Prostate gland (tissue), 2 donors: ENCODE measurements at places on chromosomes 4 and X. TPM values are rescaled to one million over a fixed set of nuclear protein-coding genes. Genes with fewer than 3 reads are reported as not detected.
A peak's percentile ranks its signal among the peaks of the same experiment; 100 is the strongest.

DNA sequence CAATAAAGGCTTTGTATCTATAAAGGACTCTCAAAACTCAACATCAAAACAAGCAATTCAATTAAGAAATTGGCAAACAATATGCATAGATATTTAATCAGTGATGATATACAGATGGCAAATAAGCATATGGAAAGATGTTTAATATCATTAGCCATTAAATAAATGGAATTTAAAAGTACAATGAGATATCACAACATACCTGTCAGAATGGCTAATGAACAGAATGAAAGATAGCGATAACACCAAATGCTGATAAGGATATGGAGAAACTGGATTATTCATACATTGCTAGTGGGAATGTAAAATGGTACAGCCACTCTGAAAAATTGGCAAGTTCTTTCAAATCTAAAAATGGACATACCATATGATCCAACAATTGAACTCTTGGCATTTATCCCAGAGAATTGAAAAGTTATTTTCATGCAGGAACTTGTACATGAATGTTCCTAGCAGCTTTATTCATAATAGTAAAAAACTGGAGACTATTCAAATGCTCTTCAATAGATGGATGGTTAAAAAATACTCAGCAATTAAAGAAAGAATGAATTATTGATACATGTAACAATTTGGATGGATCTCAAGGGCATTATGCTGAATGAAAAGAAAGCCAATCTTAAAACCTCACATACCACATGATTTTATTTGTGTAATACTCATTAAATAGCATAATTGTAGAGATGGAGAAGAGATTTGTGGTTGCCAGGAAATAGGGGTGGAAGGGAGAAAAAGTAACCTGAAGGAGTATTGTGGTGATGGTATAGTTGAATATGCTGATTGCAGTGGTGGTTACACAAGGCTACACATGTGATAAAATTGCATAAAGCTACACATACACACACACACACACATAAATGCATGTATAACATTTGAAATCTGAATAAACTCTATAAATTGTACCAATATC lies 45.9 kb upstream of the ALG13 start:
- H3K27me3 ChIP-seq, result no peaks in the 10 kb centered on the region
- no peaks in the 10 kb centered on the region for H3K36me3 ChIP-seq
- DNase-seq, result no peak
- H3K27ac ChIP-seq, result no peak overlapping the region

- no peak for DNase-seq
- no peaks in the 10 kb centered on the region for H3K27me3 ChIP-seq
- H3K36me3 ChIP-seq, result no peaks in the 10 kb centered on the region
- H3K4me1 ChIP-seq, result no peaks in the 10 kb centered on the region
- H3K4me3 ChIP-seq, result no peak overlapping the region
Measured at GRCh38 chr4:178665916-178666315, 1223.7 kb upstream of the AGA start.

- no peak overlapping the region for H3K4me3 ChIP-seq
- H3K27me3 ChIP-seq, result no peaks in the 10 kb centered on the region
- no peaks in the 10 kb centered on the region for H3K36me3 ChIP-seq
- DNase-seq, result no peak
Measured at GRCh38 chrX:80412042-80412441, 8.2 kb upstream of the TENT5D start.

- H3K4me3 ChIP-seq, result no peak overlapping the region
- no peaks in the 10 kb centered on the region for H3K36me3 ChIP-seq
- no peaks in the 10 kb centered on the region for H3K27me3 ChIP-seq
- no peak overlapping the region for H3K27ac ChIP-seq
- peak; percentile 74 for DNase-seq
Measured at GRCh38 chr4:73707918-73708577, 32.3 kb upstream of the CXCL8 start.

GRCh38 chr4:144356941-144357381 lies 216.4 kb upstream of the GYPA start:
- H3K27me3 ChIP-seq, result no peaks in the 10 kb centered on the region
- H3K4me3 ChIP-seq, result no peak overlapping the region
- no peaks in the 10 kb centered on the region for H3K4me1 ChIP-seq
- no peak overlapping the region for H3K27ac ChIP-seq
- no peaks in the 10 kb centered on the region for H3K36me3 ChIP-seq
- DNase-seq, result no peak

- H3K4me3 ChIP-seq, result no peak overlapping the region
- no peak for DNase-seq
Measured at GRCh38 chr4:141587897-141588296, 48.5 kb upstream of the IL15 start.

GRCh38 chr4:86972997-86973396 lies 38.2 kb downstream of the AFF1 start:
- no peaks in the 10 kb centered on the region for H3K27me3 ChIP-seq
- peak; percentile 92 for DNase-seq
- no peaks in the 10 kb centered on the region for H3K4me1 ChIP-seq
- H3K4me3 ChIP-seq, result no peak overlapping the region

DNA sequence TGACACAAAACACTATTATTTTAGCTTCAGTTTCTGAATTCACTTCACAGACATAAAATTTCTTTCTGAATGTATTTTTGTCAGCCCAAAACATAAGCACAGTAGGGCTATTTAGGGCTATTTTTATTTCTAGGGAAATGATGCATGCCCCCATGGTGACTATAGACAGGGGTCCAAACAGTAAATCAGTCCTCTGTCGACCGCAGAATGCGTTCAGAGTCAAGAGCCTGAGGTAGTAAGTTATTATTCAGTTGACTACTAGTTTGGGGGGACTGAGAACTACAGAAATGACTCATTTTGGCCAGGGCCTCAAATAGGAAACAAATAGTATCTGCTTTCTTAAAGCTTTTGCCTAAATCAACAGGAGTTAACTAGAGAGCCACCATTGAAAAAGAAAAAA lies 414.4 kb downstream of the AFF2 start:
- H3K27me3 ChIP-seq, result no peaks in the 10 kb centered on the region
- DNase-seq, result no peak
- no peak overlapping the region for H3K4me3 ChIP-seq
- no peaks in the 10 kb centered on the region for H3K36me3 ChIP-seq
- H3K4me1 ChIP-seq, result no peaks in the 10 kb centered on the region

GRCh38 chr4:177191586-177191985 lies 118.1 kb upstream of the NEIL3 start:
- no peaks in the 10 kb centered on the region for H3K4me1 ChIP-seq
- no peak overlapping the region for H3K27ac ChIP-seq
- H3K36me3 ChIP-seq, result no peaks in the 10 kb centered on the region

- no peak overlapping the region for H3K4me3 ChIP-seq
- no peak overlapping the region for H3K27ac ChIP-seq
- no peaks in the 10 kb centered on the region for H3K27me3 ChIP-seq
- no peak for DNase-seq
- H3K4me1 ChIP-seq, result no peaks in the 10 kb centered on the region
- no peaks in the 10 kb centered on the region for H3K36me3 ChIP-seq
Measured at GRCh38 chr4:40365766-40366165, 30.6 kb downstream of the CHRNA9 start.

GRCh38 chr4:24772061-24772705 lies 23.2 kb upstream of the SOD3 start:
- H3K4me3 ChIP-seq, result no peak overlapping the region
- no peak overlapping the region for H3K27ac ChIP-seq
- no peaks in the 10 kb centered on the region for H3K4me1 ChIP-seq
- no peak for DNase-seq

DNA sequence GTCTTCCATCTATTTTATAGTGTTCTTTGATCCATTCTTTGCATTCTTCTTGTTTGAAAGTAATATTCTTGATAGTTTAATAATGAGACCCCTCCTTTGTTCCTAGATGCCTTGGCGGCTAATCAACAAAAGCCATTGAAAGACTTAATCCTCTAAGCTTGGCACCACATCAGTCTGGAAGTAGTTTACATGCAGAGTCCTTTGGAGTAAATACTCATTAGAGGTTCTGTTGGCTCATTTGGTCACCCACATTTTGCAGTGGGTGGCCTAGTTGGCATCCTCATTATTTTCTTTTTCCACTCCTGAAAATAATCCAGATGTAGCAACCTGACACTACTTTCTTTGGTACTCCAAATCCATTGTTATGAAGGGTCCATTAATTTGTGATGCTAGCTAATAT lies 64.5 kb downstream of the DKK2 start:
- H3K36me3 ChIP-seq, result no peaks in the 10 kb centered on the region
- H3K27me3 ChIP-seq, result no peaks in the 10 kb centered on the region
- DNase-seq, result no peak
- no peak overlapping the region for H3K27ac ChIP-seq
- H3K4me3 ChIP-seq, result no peak overlapping the region

GRCh38 chrX:154004315-154004714 lies 15.4 kb downstream of the IRAK1 start:
- no peak overlapping the region for H3K4me3 ChIP-seq
- no peak overlapping the region for H3K27ac ChIP-seq
- H3K27me3 ChIP-seq, result no peaks in the 10 kb centered on the region
- DNase-seq, result no peak
- no peaks in the 10 kb centered on the region for H3K36me3 ChIP-seq

- no peak overlapping the region for H3K27ac ChIP-seq
- no peaks in the 10 kb centered on the region for H3K27me3 ChIP-seq
- no peak for DNase-seq
- H3K4me1 ChIP-seq, result no peaks in the 10 kb centered on the region
Measured at GRCh38 chr4:14615671-14616070, 386.6 kb upstream of the CPEB2 start.

DNA sequence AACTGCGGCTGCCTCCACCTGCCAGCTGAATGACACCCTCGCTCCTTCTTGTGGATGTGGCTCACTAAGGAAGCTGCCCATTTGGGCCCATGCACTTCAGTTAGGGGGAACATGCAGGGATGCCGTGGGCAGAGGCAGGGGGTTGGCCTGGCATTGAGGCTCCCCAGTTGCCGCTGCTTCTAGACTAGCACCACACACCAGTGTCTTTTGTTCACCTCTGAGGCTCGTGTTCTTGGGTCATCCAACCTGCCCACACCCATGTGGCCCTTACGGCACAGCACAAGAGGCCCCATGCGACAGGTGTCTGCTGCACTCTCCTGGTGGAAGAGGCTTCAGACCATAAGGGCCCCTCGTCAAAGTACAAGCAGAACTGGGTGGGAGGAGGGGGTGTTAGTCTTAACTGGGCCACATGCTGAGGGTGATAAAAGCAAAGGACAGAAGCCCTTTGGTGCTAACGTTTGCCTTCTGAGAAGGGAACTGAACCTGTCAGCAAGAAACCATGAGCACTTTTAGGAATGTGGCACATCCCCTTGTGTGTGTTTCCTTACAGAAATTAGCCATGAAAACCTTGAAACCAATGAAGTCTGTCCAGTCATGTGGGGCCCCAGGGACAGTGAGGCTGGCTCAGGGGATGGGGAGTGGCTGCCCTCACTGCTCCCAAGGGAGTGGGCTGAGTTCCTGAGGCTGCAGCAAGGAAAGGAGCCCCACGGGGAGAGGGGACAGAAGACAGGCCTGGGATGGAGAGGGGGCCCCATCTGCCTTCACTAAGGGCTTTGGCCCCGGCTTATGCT lies 39.2 kb downstream of the MAP7D3 start:
- no peaks in the 10 kb centered on the region for H3K4me1 ChIP-seq
- H3K27me3 ChIP-seq, result no peaks in the 10 kb centered on the region
- no peak for DNase-seq
- H3K27ac ChIP-seq, result no peak overlapping the region
- H3K4me3 ChIP-seq, result no peak overlapping the region

DNA sequence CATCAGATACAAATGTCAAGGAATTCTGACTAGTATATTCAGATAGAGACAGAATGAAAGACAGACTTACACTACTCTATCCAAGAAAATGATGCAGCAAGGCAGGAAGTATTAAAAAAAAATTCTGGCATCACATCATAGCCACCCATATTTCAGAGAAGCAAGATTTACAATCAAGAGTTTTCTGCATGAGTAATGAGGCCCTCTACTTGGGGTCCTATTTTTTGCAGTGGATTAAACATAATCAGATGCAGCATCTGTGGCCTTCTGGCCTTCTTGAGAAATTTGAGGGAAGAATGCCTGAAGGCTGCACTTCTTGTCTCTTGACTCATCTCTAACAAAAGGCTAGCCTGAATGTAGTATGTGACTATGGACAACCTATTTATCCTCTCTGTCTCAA lies 48.2 kb upstream of the SLIT2 start:
- no peaks in the 10 kb centered on the region for H3K4me1 ChIP-seq
- H3K4me3 ChIP-seq, result no peak overlapping the region
- H3K27me3 ChIP-seq, result no peaks in the 10 kb centered on the region
- no peak for DNase-seq
- no peaks in the 10 kb centered on the region for H3K36me3 ChIP-seq

DNA sequence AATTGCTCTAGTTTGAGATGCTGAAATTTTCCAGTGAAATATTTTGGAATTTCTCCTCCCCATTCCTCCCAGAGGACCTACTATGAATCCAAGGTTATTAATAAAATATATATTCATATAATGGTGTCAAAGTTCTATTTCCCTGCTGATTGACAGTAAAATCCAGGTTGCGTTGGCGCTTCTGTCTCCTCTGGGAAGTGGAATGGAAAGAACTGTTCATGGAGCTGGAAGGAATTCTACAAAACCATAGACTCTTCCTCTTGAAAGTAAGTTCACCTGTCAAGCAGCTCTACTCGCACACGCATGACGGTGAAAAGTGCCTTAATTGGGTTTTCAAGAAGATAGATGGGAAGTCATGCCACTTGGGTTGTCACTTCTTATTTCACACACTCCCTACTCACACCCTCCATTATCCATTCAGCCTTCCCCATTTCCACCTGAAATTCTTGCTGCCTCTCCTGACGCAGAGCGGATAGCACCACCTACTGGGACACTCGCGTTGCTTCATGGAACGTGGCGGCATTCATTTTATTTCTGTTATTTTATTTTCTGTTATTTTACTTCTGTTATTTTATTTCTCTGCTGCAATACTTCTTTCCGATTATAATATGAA lies 351.6 kb downstream of the NLGN4X start:
- no peaks in the 10 kb centered on the region for H3K4me1 ChIP-seq
- H3K4me3 ChIP-seq, result no peak overlapping the region
- H3K27me3 ChIP-seq, result no peaks in the 10 kb centered on the region
- no peaks in the 10 kb centered on the region for H3K36me3 ChIP-seq

GRCh38 chr4:163621821-163622220 lies 127.3 kb downstream of the TMA16 start:
- H3K4me3 ChIP-seq, result no peak overlapping the region
- H3K27me3 ChIP-seq, result no peaks in the 10 kb centered on the region
- H3K36me3 ChIP-seq, result no peaks in the 10 kb centered on the region
- no peak overlapping the region for H3K27ac ChIP-seq

MAGEE2 gene
- 0.36 TPM for total RNA-seq

ESX1 gene
- 31.9 TPM for total RNA-seq

TMSB15A gene
- total RNA-seq, result 15.7 TPM

SMIM10 gene
- 5.0 TPM for total RNA-seq

COX7B2 gene
- total RNA-seq, result 5.8 TPM

TMEM187 gene
- total RNA-seq, result 16.9 TPM

HSFX3 gene
- total RNA-seq, result 0.74 TPM

SPANXN4 gene
- total RNA-seq, result not detected

IBSP gene
- not detected for total RNA-seq

RHOXF2 gene
- total RNA-seq, result not detected
